Left kidney (tissue), 8 donors: ENCODE measurements at places on chromosomes 12 and 14.

- DNase-seq = no peak
These were observed 1224.1 kb upstream of the SEL1L start for GRCh38 chr14:82757776-82758175.

GRCh38 chr12:45130881-45131281 is 80.0 kb upstream of the DBX2 start:
- DNase-seq = peak; percentile 68

DNA sequence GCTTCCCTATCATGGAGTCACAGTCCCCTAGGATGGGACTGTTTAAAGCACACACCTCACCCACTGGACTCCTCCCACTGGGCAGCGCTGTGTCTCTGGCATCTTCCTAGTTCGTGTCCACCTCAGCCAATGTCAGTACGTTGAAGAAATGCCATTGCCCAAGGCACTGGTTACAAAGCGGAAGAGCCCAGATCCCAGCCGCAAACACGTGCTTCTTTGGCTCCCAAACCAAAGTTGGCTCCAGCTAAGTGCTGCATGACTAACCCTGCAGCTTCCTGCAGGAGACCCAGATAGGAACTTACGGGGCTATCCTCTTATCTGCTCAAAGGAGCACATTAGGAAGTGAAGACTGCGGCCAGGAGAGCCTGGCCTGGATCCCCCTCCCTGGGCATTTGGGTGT is 9.3 kb downstream of the SYNE3 start:
- DNase-seq = no peak

DNA sequence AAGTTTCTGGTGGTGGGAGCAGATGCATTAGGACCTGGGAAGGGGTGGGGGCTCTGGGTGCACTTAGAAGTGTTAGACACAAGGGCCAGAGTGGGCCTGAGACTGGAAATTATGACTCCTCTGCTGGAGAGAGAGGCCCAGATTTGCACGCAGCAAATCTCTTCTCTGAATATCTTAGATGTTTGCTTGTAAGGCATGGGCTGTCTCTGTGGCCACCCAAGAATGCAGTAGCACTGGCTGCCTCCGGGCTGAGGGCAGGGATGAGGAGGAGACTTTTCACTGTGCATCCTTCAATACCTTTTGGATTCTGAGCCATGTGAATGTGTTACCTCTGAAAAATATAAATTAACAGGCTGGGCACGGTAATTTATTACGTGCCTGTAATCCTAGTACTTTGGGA is 14.0 kb upstream of the RABGGTA start:
- DNase-seq = no peak

- DNase-seq = no peak
These were observed 147.7 kb upstream of the SYT10 start for GRCh38 chr12:33587354-33587753.

DNA sequence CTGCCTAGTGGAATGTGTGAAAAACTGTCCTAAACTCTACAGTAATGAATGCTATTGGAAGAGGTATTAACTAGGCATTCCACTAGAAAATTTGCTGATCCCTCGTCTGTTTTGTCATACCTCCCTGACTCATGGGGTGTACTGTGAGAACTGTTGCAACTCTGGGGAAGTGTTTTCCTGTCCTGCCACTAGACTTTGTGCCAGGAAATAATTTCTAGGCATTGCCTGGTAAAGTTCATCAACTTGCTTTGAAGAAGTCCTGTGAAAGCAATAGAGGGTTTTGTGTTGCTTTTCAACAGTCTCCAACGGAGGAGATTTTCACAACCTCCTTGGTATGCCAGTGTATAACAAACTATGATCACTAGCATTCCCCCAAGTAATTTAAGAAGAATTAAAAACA is 139.9 kb downstream of the AKAP6 start:
- no peak for DNase-seq
